Activated CD4-positive, alpha-beta T cell treated with anti-CD3 and anti-CD28 coated beads, Interleukin-2, amount 10 ng/mL, durations not matched to agents 24 days and 14 days (primary cell): ENCODE measurements at places on chromosomes 2 and 18.

- DNase-seq, result no peak
Observed at GRCh38 chr2:85158559-85159273, 25.5 kb downstream of the TCF7L1 start.

- peak; percentile 59 for DNase-seq
Observed at GRCh38 chr2:219207884-219208740, 1.5 kb downstream of the ZFAND2B start.

GRCh38 chr18:371609-371982, 103.7 kb upstream of the THOC1 start:
- no peak for DNase-seq

DNA sequence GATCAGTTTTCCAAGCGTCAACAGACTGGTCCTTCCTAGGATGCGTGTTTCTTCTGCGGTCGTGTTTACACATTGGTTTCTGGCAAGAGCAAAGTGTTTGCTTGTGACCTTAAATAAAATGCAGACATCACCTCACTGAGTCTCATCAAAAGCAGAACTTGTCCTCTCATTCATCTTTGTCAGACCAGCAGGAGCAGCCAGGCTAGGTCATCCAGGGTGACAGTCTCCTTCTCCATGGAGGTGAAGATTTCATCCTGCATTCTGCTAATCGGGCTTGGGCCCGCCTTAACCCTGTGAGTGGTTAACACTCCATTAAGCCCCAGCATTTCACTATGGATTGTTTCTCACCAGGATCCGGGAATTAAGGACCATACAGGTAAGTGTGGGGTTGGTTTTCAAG, 64.2 kb upstream of the PID1 start:
- no peak for DNase-seq

- no peak for DNase-seq
Observed at GRCh38 chr18:49669403-49669802, 107.5 kb downstream of the LIPG start.
